Activated naive CD4-positive, alpha-beta T cell (primary cell): ENCODE measurements at places on chromosomes 6 and 20.

DNA sequence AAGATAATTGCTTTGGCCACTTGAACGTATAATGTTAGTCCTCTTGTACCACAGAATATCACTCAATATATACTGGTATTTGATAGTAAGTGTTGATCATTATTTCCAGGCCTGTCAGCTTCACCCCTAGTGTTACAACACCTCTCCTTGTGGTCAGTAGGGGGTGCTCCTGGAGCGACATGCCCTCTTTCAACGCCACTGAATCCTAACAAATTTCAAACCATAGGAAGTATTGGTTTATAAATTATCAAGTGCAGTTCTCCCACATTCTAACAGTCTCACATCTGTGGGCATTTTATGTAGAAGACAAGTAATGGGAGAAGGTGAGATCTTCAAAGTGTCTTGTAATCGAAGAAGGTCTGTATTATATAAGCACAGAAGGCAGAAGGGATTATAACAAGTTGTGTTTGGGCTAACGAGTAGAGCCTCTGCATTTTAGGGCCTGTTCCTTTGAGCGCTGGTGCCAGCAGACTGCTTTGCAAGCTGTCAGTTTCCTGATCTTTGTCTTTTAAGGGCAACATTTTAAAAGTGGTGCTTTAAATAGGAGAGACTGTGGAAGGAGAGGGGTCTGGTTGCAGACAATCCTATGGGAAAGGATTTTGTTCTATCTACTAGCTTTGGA, 57.1 kb upstream of the CEP162 start:
- no peak for DNase-seq

DNA sequence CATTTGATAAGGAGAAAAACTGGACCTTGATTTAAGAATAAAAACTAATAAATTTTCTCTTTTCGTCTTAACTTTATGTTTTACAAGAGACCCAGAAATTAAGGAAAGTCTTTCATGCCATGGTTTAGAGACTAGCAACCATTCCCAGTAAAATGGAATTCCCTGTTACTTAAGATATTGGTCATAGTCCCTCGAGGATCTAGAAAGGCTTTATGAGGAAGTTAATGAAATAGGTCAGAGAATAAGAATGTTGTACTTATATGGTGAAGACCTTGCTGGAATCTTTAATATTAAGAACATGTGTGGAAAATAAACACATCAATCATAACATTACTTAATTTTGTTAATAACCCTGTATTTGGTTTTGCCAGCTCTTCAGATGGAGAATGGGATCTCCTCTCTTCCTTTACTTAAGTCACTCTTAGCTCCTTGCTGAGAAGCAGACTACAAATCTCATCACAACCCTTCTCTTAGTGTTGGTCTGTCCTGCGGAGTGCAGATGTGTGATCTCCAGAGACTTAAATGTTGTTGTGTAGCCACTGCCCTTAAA, 382.9 kb downstream of the QKI start:
- no peak for DNase-seq

- DNase-seq: no peak
These were observed 19.1 kb downstream of the ITCH start for GRCh38 chr20:34382174-34382573.

DNA sequence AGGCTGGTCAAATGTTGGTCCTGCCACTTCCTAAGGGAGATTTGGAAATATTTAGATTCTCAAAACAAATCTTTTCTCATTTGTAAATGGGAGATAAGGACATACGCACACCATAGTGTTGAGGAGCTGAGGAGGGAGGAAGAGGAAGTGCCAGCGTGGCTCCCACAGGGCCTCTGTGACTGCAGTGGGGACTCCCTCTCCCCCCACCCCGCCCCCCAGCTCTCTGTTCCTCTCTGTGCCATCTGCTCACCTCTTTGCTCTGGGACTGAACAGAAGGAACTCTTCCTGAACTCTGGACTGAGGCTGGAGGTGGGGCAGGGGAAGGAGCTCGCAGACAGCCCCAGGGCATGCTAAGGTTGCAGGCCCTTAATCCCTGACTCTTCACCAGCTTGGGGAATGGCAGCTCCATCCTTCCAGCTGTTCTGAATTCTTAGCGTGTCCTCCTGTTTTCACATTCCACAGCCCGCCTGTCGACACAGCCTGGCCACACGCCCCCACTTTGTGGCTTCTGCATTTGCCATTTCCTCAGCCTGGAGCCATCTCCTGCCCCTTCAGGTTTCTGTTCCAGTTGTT, 11.4 kb downstream of the DDX27 start:
- no peak for DNase-seq

- DNase-seq: no peak
These were observed 30.0 kb upstream of the SALL4 start for GRCh38 chr20:51832276-51832675.

- DNase-seq: no peak
These were observed 2.7 kb downstream of the BCAS1 start for GRCh38 chr20:54067606-54068174.

GRCh38 chr6:51398793-51399192, 580.1 kb downstream of the TFAP2B start:
- DNase-seq: no peak

DNA sequence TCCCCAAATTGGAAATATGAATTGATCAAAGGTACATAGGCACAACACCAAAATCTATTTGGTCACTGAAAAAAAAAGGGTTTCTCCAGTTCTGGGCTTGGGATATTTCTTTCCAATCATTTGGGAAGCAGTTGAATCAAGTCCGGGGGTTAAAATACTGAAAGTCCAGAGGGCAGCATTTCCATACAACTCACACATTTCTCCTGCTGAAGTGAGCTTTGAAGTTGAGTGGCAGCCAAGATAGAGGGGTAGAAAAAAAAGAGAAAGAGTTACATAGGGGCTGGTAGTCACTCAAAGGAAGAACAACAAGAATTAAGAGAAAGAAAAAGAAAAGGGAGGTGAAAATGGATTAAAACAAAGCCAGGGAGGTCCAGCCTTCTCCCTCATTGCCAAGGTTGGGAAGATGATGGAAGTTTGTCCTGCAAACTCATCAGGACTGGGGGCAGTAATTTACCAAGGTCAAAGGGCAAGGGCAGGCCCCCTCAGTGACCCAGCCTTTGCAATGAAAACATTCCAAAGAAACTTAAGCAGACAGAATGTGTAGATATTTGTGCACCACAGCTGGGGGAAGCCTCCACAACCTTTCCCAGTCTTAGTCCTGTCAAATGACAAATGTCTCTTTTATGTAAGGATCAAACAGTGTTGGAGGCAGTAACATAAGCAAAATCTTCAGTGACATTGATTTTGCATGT, 525.3 kb upstream of the JARID2 start:
- no peak for DNase-seq
